Stimulated activated CD4-positive, alpha-beta T cell treated with anti-CD3 and anti-CD28 coated beads, Interleukin-12 subunit alpha, Interleukin-12 subunit beta, amount 100 ng/mL, for 48 hours (primary cell): ENCODE measurements at places on chromosomes 1 and 21.

DNA sequence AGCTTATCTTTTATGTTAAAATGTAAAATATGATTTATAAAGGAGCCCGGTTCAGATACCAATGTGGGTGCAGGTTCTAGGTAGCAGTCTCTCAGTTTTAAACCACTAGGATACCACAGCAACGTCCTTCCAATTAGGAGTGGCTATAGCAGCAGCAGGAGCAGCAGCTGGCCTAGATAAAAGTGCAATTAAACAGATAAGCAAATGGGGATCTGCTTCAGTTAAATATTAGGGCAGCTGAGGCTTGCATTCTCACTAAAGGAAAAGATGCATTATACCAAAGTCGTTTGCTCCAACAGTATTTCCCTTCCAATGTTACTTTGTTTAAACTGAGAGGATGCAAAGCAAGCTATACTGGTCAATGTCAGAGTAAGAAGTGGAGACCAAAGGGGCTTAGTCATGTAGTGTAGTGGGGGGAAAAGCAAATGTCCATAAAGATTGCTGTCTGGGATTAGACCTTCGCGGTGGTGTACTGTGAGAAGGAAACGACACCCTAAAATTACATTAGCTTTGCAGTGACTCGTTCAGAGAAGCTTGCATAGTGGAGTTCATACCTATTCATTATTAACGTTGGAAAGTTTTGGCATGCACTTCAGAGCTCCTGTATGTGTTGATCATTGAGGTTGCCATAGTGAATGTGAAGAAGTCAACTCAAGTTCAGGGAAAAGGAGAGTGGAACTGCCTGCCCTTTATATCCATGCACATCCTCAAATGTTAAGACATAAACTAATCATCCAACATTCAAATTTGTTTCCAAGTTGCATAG, 272.2 kb downstream of the VAV3 start:
- no peak for DNase-seq

GRCh38 chr1:9262096-9262986, 27.8 kb downstream of the H6PD start:
- DNase-seq = no peak

DNA sequence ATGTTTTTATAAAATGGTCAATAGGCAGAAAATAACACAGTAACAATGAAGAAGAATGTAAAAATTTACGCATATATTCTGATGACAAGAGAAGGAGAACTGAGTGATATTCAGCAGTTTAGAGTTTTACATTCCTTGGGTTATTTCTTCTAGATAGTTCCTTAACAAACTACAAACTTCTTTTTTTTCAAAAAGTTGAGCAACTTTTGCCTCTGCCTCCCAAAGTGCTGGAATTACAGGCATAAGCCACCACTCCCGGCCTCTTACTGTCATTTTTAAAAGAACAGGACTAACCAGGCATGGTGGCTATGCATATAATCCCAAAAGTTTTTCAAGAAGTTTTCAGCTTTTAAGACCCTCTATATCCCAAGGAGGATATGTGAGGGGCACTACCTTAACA, 32.9 kb downstream of the ARNT start:
- DNase-seq = no peak

DNA sequence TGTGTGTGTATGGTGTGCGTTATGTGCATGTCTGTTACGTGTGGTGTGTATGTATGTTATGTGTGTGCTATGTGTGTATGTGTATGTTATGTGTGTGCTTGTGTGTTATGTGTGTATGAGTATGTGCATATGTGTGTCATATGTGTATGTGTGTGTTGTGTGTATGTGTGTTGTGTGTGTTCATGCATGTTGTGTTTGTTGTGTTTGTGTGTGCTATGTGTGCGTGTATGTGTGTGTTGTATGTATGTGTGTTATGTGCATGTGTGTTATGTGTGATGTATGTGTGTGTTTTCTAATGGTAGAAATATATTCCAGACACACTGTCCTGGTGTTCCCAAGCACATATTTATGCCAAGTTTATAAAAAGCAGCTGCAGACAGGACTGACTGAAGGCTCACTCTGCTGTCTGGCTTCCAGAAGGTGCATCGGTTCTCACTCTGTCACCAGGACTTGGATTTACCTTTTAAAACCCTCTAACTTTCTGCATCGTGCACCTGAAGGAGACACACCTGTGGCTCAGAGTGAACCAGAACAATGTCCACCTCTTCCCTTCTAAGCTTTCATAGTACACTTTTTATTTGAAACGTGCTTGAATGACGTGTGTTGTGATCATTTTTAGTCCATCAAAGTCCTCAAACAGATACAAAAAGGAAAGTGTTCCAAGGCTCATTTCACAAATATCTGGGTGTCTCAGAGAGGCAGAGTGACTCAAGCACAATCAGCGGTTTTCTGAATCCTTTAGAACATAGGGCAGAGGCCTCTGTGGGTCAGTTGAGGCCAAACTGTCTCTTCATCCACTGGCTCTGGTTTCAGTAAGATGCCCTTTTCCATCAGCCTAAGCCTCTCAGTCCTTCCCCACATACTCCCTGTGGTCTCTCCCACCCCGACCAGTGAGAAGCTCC, 49.9 kb downstream of the TOMM20 start:
- DNase-seq = no peak

DNA sequence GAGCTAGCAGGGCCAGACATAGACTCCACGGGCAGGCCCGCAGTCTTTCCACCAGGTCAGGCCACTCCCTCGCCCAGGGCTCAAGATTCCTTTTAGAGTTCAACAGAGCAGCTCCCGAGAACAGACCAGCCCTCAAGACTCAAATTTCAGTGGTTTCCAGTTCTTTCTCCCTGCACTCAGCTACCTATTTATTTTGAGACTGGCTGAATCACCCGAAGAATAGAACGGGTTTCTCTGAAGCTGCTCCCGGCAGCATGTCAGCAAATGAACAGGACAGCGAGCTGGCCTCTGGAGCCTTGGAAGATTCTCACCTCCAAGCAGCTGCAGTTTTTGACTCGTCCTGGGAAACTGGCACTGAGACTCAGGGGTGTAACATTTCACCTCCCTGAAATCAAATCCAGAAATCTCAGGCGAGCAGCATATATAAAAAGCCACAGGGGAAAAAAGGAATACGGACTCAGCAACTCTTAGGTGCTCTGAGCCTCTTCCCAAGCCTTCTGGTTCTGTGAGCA, 177.9 kb downstream of the CLIC6 start:
- no peak for DNase-seq

DNA sequence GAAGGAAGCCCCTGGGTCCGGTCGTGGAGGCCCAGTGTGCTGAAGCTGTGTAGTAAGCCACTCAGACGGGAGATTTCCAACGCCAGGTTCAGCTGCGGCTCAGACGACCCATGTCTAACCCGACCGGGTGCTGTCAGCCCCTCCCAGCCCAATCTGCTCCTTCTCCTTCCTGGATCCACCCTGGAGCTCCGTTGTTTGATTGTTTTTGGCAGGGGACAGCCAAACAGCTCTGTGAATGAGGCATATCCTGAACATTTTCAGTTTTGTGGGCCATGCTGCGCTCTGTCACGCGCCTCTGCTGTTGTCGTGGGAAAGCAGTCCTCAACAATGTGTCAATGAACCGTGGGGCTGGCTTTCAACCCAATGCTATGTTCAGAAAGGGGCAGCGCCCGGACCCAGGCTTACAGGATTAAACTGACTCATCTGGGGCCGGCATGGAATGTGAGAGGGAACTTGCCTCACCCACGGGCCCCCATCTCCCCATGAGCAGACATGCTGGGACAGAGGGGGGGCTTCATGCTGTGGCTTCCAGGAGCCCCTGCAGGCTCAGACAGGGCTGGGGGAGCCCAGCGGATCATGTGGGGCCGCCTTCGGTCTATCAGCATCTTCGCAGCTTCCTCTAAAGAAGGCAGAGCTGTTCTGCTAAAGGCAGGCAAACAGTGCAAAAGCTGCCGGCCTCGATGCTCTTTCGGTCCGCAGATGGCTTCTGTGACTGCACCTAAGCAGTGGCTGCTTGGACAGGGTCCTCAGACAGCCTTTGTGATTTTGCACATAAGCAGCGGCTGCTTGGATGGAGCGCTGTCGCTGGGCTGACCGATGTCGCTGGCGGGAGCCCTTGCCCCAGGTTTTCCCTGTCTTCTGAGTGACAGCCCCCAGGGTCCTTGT, 101.7 kb downstream of the RIPK4 start:
- no peak for DNase-seq

GRCh38 chr1:228781161-228781808, 46.0 kb downstream of the RHOU start:
- no peak for DNase-seq

DNA sequence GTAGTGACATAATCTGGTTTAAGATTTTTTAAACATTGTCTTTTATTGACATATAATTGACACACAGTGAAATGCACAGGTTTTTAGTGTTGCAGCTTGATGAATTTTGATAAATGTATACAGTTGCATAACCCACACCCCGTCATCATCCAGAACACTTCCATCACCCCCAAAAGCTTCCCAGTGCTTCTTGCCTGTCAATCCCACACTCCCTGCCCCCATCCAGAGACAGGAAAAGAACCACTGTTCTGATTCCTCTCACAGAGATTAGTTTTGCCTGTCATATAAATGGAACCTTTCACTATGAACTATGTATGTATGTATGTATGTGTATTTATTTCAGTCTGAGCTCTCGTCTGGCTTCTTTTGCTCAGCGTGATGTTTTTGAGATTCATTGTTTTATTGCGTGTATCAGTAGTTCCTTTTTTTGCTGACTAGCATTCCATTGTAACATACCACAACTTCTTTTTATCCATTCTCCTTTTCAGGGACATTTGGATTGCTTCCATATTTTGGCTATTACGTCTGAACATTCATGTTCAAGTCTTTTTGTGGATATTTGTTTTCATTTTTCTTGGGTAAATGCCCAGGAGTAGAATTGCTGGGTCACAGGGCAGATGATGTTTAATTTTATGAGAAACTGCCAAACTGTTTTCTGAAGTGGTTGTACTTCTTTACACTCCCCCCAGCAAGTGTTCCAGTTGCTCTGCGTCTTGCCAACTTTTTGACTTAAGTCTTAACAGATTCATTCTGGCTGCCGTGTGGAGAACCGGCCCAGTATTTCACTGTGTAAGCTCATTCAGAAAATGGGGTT, 8.7 kb downstream of the UBIAD1 start:
- no peak for DNase-seq

DNA sequence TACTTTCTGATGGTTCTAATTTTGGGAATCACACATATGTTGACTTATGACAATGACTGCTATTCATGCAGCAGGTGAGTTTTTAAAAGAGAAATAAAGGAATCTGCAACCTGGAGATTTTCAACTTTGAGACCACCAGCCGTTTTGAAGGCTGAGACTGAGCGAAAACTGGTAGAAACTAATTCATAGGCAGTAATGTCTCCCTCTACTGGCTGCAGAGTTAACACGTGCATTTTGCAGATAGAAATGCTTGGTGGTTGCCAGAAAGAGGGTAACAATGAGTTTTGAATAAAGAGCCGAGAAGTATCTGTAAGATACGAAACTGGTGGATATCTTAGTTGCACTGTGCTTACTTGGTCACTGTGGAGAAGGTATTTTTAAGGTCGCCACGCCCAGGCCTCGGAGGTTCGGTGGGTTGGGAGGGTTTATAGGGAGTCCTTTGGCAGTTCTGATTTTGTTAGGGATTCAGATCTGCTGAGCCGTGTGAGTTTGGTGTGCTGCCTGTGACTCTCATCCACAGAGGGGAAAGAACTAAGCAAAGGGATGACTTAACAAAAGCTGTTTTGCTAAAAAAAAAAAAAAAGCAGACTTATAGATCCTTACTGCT, 83.0 kb downstream of the RYR2 start:
- DNase-seq = no peak

GRCh38 chr1:226563666-226564065, 15.1 kb downstream of the STUM start:
- DNase-seq = no peak

DNA sequence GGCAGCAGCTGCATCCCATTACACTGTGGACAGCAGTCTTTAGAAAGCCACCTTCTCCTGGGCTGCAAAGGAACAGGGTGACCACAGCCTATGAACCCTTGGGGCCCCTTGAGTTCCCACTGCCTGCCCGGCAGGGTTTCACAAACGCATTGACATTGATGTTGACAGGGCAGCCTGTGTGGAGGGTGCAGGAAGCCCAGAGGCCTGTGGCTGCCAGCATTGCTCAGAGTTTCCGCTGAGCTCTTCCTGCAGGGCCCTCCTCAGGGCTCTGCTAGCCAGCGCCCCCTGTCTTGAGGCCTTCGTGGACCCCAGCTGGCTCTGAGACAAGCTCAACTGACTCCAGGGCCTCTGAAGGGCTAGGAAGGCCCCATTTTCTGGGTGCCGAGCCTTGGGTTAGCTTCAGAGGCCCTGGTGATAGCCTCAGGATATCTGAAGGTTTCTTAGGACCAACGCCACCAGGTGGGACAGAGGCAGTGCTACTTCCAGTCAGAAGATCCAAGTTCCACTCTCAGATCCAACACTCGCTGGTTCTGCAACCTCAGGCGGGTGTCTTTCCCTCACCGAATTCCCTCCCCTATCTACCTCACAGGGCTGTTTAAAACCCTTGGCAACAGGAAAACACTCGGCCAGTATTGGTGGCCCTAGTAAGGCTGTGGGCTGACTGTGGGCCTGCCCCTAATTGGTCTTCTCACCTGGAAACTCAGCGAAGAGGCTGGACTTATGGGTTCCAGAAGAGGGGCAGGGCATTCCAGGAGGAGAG, 27.2 kb upstream of the EPS8L3 start:
- peak; percentile 67 for DNase-seq

- no peak for DNase-seq
Measured at GRCh38 chr1:26723013-26723991, 27.5 kb downstream of the ARID1A start.

DNA sequence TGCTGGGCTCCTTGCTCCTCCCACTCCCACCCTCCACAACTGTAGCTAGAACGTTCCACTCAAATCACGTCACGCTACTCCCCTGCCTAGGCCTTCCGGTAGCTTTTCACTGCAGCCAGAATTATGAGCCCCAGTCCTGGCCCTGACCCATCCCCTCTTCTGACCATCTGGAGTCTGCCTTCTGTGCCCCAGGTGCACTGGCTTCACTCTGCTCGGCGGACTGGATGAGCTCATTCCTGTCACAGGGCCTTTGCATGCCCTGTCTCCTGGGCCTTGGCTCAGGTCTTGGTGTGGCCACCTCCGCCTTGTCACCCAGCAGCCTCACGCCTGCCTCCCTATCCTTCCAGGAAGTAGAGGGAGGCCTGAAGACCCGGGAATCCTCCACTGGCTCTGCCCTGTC, 62.5 kb upstream of the ACTL8 start:
- DNase-seq = no peak

DNA sequence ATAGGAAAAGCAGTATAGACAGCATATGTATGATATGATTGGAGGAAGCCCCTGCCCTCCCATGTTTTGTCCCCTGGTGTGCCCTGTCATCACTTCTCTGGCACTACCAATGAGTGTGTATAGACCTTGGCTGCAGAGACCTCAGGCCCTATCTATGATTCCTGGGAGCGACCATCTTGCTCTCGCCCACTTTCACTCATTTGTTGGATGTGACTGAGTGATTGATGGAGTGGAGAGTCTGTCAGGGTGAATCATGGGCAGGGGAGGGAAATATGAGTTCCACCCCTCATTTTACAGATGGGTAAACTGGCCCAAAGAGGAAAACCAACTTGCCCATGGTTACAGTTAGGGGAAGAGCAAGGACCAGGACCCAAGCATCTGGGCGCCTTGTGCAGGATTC, 14.9 kb downstream of the SLC30A1 start:
- no peak for DNase-seq

- no peak for DNase-seq
Measured at GRCh38 chr1:211068976-211069375, 65.0 kb downstream of the KCNH1 start.

GRCh38 chr1:26996024-26996423, 2.5 kb downstream of the TRNP1 start:
- DNase-seq = no peak
